ENCODE measurements at places on chromosomes 7 and 10.

DNA sequence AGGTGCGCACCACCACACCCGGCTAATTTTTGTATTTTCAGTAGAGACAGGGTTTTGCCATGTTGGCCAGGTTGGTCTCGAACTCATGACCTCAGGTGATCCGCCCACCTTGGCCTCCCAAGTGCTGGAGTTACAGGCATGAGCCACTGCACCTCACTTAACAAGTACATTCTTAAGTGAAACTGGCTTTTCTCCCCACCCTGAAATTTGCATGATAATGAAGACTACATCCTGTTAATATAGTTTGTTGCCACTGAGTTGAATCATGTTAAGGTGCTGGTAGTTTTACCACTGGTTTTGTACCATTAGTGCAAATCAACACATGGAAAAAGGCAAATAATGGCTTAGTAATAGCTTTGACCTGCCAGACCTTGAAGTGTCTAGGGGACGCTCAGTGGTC is 62.2 kb downstream of the MPLKIP start:
- DNase-seq, result no peak

- no peak for DNase-seq
Observed at GRCh38 chr7:69342154-69342884, 256.0 kb upstream of the AUTS2 start.

GRCh38 chr7:138954545-138955475 is 26.4 kb downstream of the KIAA1549 start:
- DNase-seq, result no peak

GRCh38 chr10:47094636-47095035 is 183.4 kb downstream of the PTPN20 start:
- no peak for DNase-seq

GRCh38 chr10:95475827-95476468 is 85.2 kb downstream of the SORBS1 start:
- no peak for DNase-seq

DNA sequence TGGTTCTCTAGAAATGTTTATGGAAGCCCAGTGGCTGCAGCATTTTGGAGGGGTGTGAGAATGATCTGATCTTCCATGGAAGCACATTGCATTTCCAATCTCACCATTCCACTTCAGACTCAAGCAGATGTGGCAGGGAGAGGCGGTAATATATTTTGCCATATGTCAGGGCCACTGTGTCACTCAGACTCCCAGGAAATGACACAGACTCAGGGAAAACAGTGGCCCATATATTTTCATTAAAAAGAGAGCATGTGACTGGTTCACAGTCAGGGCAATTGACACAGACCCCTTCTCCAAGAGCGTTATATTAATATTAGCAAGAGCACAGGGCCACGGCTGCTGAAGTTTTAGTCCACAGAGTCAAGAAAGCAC is 149.3 kb upstream of the NRP1 start:
- no peak for DNase-seq

DNA sequence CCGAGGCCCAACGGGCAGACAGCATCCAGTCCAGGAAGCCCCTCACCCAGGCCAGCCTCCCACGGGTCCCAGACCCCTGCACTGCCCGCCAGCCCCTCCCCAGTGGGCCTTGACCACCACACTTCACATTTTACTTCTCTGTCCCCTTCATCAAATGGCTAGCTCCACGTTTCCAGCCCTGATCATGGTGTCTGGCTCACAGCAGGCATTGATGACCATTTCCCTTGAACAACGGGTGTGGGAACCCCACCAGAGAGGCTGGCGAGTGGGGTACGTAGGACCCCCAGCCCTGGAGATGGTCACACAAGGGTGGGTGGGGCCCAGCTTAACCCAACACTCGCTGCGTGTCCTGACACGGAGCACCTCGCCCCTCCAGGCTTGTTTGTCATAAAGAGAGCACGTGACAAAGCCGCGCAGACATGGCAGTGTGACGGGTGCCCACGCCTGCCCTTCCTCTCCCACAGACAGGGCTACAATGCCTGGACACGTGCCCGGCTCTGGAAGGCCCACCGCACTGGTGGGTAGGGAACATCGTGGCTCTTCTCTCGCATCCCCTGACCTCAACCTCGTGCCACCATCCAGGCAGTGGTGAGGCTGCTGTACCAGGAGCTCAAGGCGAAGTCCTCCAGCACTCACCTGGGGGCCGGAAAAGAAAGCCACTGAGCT is 267.7 kb downstream of the MAD1L1 start:
- no peak for DNase-seq

- DNase-seq, result no peak
Observed at GRCh38 chr7:106524690-106525059, 136.3 kb downstream of the CCDC71L start.

Measured in activated CD4-positive, alpha-beta T cell treated with anti-CD3 and anti-CD28 coated beads, Interleukin-10, Interleukin-2, amounts not matched to agents 100 ng/mL and 50 ng/mL, durations not matched to agents 16 hours and 8 hours (primary cell).